Amniotic stem cell (primary cell): ENCODE measurements at places on chromosomes 11 and 22.

GRCh38 chr11:127622686-127623085, 622.1 kb upstream of the KIRREL3 start:
- no peak for DNase-seq

DNA sequence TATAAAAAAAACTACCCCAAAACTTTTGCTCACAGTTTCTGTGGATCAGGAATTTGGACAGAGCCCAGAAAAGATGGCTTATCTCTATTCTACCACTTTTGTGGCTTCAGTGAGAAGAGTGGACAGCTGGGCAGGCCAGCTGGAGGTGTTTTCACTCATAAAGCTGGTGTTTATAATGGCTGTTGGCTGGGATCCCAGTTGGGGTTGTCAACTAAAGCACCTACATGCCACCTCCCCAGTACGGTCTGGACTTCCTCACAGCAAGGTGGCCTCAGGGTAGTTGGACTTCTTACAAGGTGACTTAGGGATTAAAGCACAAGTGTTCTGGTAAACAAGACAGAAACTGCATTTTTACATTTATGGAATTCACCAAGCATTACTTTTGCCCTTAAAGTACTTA, 171.0 kb downstream of the NELL1 start:
- no peak for DNase-seq

DNA sequence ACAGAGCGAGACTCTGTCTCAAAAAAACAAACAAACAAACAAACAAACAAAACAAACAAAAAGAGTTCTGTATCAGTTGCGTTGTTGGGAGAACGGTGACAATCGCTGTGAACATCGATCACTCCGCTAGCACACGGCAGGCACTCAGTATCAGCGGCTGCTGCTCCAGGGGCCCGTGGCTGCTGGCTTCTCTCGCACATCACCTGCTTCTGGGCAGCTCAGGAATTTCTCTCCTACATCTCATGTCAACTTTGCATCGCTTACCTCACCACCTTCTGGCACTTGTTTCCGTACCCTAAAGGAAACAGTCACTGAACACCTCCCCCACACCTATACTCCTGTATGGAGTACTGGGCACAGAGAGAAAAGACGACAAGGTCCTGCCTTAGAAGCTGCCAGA, 70.3 kb upstream of the WNT7B start:
- no peak for DNase-seq

DNA sequence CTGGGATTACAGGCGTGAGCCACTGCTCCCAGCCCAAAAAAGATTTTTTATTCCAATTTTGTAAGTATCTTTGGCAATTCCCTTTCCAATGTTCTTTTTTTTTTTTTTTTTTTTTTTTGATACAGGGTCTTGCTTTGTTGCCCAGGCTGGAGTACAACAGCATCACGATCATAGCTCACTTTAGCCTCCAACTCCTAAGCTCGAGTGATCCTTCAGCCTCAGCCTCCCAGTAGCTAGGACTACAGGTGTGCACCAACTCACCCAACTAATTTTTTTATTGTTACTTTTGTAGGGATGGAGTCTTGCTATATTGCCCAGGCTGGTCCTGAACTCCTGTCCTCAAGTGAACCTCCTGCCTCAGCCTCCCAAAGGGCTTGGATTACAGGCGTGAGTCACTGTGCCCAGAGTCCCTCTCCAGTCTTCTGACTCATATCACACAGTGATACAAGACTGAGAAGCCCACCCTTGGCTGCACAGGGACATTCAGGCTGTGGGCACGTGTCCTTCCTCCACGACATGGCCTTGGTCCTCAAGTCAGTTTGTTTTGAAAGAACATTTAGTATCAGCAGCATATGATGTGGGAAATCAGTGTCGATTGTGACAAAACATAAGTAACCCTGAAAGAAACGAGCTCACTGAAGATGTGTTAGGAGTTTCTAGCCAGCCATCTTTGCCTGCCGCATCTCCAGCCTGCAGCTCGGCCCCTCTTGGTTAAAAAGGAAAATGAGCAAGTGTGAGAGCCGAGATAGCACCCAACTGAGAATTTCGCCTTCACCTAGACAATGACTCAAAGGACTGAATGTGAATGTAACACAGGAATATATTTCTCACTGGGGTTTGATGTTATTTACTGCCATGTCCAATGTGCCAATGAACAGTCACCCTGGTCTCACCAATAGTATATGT, 175.5 kb downstream of the MN1 start:
- no peak for DNase-seq

GRCh38 chr11:61787928-61788491, 4.4 kb downstream of the TMEM258 start:
- no peak for DNase-seq

DNA sequence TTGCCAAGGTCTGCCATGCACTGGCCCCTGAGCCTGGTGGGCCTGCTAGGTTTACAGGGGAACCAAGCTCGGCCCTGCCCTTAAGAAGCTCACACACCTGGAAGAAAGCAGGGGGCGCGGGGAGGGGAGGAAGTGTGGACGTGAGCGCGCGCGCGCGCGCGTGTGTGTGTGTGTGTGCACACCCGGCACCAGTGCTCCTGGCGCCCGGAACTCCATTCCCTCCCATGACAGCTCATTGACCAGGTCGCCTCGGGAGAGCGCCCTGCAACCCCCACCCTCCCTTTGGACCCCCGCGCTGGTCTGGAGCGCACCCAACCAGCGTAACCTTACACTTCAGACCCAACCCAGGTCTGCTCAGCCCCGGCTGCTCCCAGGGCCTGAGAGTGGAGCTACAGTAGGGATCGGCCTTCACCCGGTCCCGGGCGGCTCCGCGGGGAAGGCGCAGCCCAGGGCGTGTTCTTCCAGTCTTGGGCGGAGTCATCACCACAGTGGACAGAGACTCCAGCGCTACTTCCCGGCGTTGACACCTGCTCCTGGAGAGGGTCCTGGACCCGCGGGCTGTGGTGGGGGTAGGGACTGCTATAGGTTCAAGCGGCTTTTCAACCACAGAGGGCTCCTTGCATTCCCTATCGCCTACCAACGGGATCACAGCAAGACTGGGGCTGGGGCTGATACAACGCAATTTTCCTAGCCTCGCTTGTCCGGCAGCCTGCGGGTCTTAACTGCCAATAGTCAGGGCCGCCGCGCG, 1.5 kb downstream of the GALNT18 start:
- no peak for DNase-seq

DNA sequence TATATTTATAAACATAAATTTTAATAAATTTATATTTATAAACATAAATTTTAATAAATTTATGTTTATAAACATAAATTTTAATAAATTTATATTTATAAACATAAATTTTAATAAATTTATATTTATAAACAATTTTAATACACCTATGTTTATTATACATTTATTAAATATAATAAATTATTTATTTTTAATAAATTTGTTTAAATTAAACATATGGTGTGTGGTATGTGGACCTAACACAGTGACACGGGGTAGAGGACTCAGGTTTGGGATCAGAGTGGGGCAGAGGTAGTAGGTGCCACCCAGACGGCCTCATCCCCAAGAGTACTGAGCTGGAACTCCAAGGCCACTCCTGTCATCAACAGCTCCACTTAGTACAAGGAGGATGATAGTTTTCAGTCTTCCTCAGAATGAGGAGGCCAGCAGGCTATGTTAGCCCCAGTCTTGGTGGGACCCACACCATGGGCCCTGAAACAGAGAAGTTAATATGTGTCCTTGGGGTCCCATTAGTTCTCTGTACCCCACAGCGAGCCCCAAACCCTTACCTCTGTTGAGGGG, 46.7 kb upstream of the BID start:
- DNase-seq: no peak

DNA sequence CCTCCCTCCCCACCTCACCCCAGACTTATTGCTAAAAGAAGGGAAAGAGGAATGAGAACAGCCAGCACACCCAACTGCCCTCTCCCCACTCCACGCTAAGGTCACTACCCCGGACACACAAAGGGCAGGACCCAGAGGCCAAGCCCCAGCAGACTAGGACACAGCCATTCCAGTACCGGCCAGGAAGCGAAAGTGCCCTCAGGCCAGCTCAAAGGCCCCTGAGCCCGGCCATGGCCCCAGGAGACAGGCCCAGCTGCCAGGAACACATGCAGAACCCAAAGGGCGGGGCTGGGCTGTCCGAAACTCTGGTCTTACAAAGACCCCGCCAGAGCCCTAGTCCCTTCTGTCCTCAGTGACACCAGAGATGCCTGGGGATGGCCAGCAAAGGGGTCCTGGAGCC, 5.5 kb downstream of the RCOR2 start:
- DNase-seq: no peak
